Purkinje cell (primary cell): ENCODE measurements at places on chromosomes 16 and 17. TPM values are rescaled to one million over a fixed set of nuclear protein-coding genes. Genes with fewer than 3 reads are reported as not detected.

Gene PTX4
- not detected in 2 replicates for polyA plus RNA-seq

Gene NDEL1
- polyA plus RNA-seq: 29.5 and 32.3 TPM in 2 replicates

Gene AANAT
- not detected in 2 replicates for polyA plus RNA-seq

Gene SLC38A8
- not detected in 2 replicates for polyA plus RNA-seq

Gene RNF227
- polyA plus RNA-seq: 0.75 and 0.94 TPM in 2 replicates

Gene TPPP3
- polyA plus RNA-seq: 55.4 and 88.4 TPM in 2 replicates

Gene CEP295NL
- polyA plus RNA-seq: not detected in 2 replicates

Gene CALB2
- polyA plus RNA-seq: 2.9 and 5.8 TPM in 2 replicates

Gene DNAI2
- not detected in 2 replicates for polyA plus RNA-seq

Gene EME2
- polyA plus RNA-seq: not detected in 2 replicates

Gene MMP2
- 1.8 and 2.3 TPM in 2 replicates for polyA plus RNA-seq

Gene VWA3A
- 0.70 and 0.74 TPM in 2 replicates for polyA plus RNA-seq

Gene BCKDK
- polyA plus RNA-seq: 8.4 and 10.6 TPM in 2 replicates

Gene HEATR9
- polyA plus RNA-seq: not detected in 2 replicates

Gene CTRB2
- 0.45 TPM in 1 of 2 replicates, not detected in the other for polyA plus RNA-seq

Gene HASPIN
- not detected in 2 replicates for polyA plus RNA-seq

Gene PDILT
- not detected in 2 replicates for polyA plus RNA-seq

Gene VEZF1
- polyA plus RNA-seq: 5.4 and 7.8 TPM in 2 replicates

Gene HSPB9
- polyA plus RNA-seq: 0.62 TPM in 1 of 2 replicates, not detected in the other

Gene CEP95
- 10.0 and 26.0 TPM in 2 replicates for polyA plus RNA-seq

Gene CCL5
- polyA plus RNA-seq: not detected in 2 replicates

Gene HOXB1
- polyA plus RNA-seq: not detected in 2 replicates

Gene STAC2
- polyA plus RNA-seq: 0.15 and 1.2 TPM in 2 replicates

Gene TEKT5
- polyA plus RNA-seq: 1.0 TPM in 1 of 2 replicates, not detected in the other

Gene MMP15
- 1.7 and 4.4 TPM in 2 replicates for polyA plus RNA-seq

Gene TBC1D3K
- polyA plus RNA-seq: not detected in 2 replicates

Gene EVPL
- polyA plus RNA-seq: 0.39 TPM in 1 of 2 replicates, not detected in the other

Gene PRSS33
- polyA plus RNA-seq: not detected in 2 replicates

Gene FAHD1
- polyA plus RNA-seq: 18.6 and 20.8 TPM in 2 replicates

Gene NHLRC4
- polyA plus RNA-seq: not detected in 2 replicates

Gene CLEC10A
- polyA plus RNA-seq: not detected in 2 replicates

Gene CA4
- 10.5 TPM in 1 of 2 replicates, not detected in the other for polyA plus RNA-seq

Gene TPSD1
- not detected in 2 replicates for polyA plus RNA-seq

Gene FMNL1
- polyA plus RNA-seq: 2.4 and 4.0 TPM in 2 replicates

Gene MPP3
- polyA plus RNA-seq: 0.47 and 2.2 TPM in 2 replicates

Gene TCAP
- 0.14 TPM in 1 of 2 replicates, not detected in the other for polyA plus RNA-seq

Gene PRKCA
- polyA plus RNA-seq: 7.6 and 8.0 TPM in 2 replicates

Gene GINS2
- polyA plus RNA-seq: 0.67 TPM in 1 of 2 replicates, not detected in the other

Gene ADAM11
- 1.5 TPM in 1 of 2 replicates, not detected in the other for polyA plus RNA-seq

Gene KRTAP4-5
- not detected in 2 replicates for polyA plus RNA-seq
